ENCODE measurements at places on chromosomes 4 and X. TPM values are rescaled to one million over a fixed set of nuclear protein-coding genes. Genes with fewer than 3 reads are reported as not detected.

KCNIP4 gene
- total RNA-seq = not detected

RADX gene
- total RNA-seq = not detected

MTMR8 gene
- total RNA-seq = not detected

CFI gene
- total RNA-seq = not detected

CTAG2 gene
- total RNA-seq = not detected

C4orf36 gene
- 2.2 TPM for total RNA-seq

UGT2B17 gene
- not detected for total RNA-seq

- H3K27ac ChIP-seq = no peak overlapping the region
- no peak for DNase-seq
- no peaks in the 10 kb centered on the region for H3K36me3 ChIP-seq
- peaks cover 2% of the 10 kb centered on the region for H3K27me3 ChIP-seq
Measured at GRCh38 chr4:189069772-189070171, 870.9 kb upstream of the FRG1 start.

DNA sequence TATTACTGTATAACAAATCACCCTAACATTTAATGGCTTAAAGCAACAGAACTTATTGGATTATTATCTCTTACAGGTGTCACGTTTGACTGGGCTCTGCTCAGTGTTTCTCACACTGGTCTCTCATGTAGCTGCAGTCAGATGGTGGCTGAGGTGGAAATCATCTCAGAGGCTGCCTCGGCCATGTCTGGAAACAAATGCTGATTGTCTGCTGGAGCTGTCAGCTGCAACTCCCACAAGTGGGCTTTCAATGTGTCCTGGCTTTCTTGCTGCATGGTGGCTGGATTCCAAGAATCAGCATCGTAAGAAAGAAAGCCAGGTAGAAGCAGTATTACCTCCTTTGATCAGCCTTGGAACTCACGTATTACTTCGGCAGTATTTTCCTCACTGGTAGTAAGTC, 277.6 kb downstream of the SPANXN1 start:
- H3K27ac ChIP-seq = no peak overlapping the region
- no peaks in the 10 kb centered on the region for H3K27me3 ChIP-seq
- no peaks in the 10 kb centered on the region for H3K4me1 ChIP-seq
- no peaks in the 10 kb centered on the region for H3K36me3 ChIP-seq
- no peak overlapping the region for H3K4me3 ChIP-seq
- no peak for DNase-seq

- no peaks in the 10 kb centered on the region for H3K27me3 ChIP-seq
- no peaks in the 10 kb centered on the region for H3K4me1 ChIP-seq
- H3K36me3 ChIP-seq = no peaks in the 10 kb centered on the region
- H3K27ac ChIP-seq = no peak overlapping the region
- no peak overlapping the region for H3K4me3 ChIP-seq
Measured at GRCh38 chr4:22941688-22942375, 249.1 kb downstream of the GBA3 start.

DNA sequence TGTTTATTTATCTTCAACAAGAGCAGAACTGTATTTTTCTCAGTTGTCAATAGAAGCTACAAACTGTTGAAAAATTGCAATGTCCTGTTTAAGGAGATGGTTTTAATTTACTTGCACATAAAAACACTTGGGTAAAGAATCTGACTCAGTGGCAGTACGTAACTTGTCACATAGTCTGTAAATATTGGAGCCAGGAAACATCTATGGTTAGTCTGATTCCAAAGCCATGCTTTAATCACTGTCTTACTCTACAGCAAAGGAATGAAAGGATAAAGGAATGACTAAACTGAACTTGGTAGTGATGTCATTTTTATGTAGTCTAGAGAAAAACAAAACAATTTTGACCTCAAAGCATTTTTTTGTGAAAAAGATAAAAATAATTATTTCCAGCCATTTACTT, 537.2 kb downstream of the STIM2 start:
- no peak overlapping the region for H3K4me3 ChIP-seq
- DNase-seq = peak; percentile 69
- H3K27ac ChIP-seq = peak overlapping the region; percentile 33

- no peaks in the 10 kb centered on the region for H3K27me3 ChIP-seq
- no peak overlapping the region for H3K27ac ChIP-seq
- DNase-seq = no peak
- no peaks in the 10 kb centered on the region for H3K36me3 ChIP-seq
- H3K4me3 ChIP-seq = no peak overlapping the region
Measured at GRCh38 chr4:174402470-174403176, 118.9 kb downstream of the CEP44 start.

- H3K4me3 ChIP-seq = no peak overlapping the region
- peaks cover 16% of the 10 kb centered on the region for H3K36me3 ChIP-seq
- H3K4me1 ChIP-seq = peaks cover 10% of the 10 kb centered on the region
- H3K27me3 ChIP-seq = peaks cover 10% of the 10 kb centered on the region
- H3K27ac ChIP-seq = no peak overlapping the region
- DNase-seq = no peak
Measured at GRCh38 chr4:8308144-8308543, 38.6 kb downstream of the HTRA3 start.

DNA sequence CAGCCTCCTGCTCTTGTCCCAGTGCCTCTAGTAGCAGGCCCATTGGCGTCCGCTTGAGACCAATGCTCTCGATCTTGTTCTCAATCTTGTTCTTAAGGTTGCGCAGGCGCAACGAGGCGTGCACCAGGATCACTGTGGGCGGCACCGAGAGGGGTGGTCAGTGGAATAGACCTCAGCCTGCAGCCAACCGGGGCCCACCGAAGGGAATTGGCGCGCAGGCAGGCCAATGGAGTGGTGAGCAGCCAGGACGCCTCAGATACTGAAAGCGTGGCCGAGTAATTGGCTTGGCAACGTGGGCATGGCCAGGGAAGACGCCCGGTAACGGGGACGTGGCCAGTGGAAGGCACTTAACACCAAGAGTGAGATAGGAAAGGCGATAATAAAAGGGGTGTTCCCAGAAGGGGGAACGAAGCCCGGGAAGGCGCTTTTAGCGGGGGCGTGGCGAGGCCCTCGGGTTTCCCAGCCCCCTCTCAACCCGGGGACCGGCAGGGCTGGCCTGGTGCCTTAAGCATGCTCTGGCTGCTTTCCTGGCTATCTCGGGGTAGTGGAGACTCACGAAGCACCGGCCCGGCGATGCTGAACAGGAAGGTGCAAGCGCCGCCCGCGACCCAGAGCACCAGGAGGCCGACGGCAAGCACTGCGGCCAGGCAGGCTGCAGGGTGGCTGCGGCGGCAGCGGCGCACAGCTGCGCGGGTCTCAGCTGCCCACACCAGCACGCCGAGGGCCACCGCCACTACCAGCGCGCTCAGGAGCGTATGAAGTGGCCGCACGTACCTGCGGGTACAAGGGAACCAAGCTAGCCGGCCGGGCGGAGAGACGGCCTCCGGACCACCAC, 1.7 kb downstream of the PRAF2 start:
- H3K4me3 ChIP-seq = peak overlapping the region; percentile 94
- peaks cover 6% of the 10 kb centered on the region for H3K27me3 ChIP-seq
- H3K4me1 ChIP-seq = peaks cover 7% of the 10 kb centered on the region
- peak overlapping the region; percentile 73 for H3K27ac ChIP-seq

All from HFFc6 (cell line).